Activated naive CD4-positive, alpha-beta T cell treated with Interleukin-2 at 50 U/mL for 16 hours (primary cell): ENCODE measurements at places on chromosomes 16 and 17.

- no peak for DNase-seq
Measured at GRCh38 chr17:4973256-4974114, 5.9 kb upstream of the SPAG7 start.

DNA sequence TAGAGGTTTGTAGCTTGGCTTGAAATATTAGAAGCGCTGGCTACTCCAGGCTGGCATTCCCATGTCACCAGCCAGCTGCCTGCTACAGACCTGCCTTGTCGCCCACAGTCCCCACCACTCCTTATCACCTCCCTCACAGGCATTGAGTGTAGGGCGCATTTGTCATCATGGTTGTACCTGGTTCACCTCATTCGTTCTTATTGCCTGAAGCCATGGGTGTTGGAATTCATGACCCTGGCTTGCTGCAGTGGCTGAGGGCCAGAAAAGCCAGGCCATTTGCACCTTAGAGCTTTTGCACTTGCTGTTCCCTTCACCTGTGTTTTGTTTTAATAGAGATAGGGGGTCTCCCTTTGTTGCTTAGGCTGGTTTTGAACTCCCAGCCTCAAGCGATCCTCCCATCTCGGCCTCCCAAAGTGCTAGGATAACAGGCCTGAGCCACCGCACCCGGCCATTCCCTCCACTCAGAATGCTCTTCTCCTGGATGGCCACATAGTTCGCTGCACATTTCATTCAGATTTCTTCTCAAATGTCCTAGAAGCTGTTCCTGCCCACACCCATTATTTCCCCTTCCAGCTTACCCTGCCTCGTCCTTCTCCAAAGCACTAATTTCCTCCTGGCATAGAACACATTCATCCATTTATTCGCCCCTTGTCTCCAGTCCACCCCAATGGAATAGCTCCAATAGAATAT, 97.6 kb downstream of the C16orf78 start:
- no peak for DNase-seq

- DNase-seq, result no peak
Measured at GRCh38 chr16:83994703-83995102, 26.7 kb downstream of the NECAB2 start.

GRCh38 chr16:88754912-88755744, 29.9 kb downstream of the PIEZO1 start:
- DNase-seq, result no peak

DNA sequence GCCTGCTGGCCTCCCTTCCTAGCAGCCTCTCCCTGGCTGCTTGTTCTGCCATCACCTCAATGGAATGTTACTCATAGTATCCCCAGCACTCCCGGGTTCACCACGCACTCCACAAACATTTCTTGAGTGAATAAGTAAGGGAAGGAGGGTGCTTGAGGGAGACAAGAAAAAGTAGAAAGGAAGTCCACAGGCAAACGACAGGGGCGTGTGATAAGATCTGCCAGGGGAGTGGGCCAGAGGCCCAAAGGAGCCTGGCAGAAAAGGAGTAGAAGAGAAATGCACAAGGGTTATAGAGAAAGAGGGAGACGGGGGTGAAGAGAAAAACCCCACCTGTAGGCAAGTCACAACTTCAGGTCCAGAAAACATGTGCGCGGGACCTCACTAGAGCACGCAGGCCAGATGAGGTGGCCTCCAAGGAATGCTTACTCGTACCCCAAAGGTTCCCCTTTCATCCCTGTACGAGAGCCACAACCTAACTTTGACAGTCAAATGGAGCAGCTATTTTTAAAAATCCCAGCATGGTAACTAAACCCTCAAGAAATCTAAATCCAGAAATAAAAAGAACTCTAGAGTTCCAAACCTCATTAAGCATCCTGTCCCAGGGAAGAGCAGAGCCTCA, 6.6 kb downstream of the ZDHHC7 start:
- DNase-seq, result no peak

- no peak for DNase-seq
Measured at GRCh38 chr17:63490329-63490728, 13.5 kb downstream of the ACE start.

- no peak for DNase-seq
Measured at GRCh38 chr16:987906-988305, 6.3 kb downstream of the SOX8 start.

- DNase-seq, result no peak
Measured at GRCh38 chr16:85731179-85731578, 19.7 kb downstream of the C16orf74 start.

DNA sequence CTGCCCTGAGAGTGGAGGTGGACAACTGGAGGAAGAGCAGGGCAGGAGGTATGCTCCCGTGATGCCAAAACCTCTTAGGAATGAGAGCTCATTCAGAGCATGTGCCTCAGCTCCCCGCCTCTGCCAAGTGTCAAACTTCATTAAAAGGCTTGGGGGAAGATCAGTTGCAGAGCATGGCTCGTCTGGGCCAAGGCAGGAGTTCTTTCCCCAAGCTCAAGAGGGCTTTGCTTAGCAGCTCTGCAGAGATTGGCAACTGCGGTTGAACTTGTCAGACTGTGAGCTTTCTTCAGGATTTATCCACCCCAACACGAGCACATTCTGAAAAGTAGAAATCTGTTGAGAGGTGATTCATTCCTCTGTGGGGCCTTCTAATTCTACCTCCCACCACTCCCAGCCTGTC, 248.1 kb downstream of the HS3ST3A1 start:
- no peak for DNase-seq

- no peak for DNase-seq
Measured at GRCh38 chr16:89915303-89916232, 3.1 kb upstream of the MC1R start.

GRCh38 chr16:58280146-58280845, 14.5 kb downstream of the PRSS54 start:
- DNase-seq, result no peak

DNA sequence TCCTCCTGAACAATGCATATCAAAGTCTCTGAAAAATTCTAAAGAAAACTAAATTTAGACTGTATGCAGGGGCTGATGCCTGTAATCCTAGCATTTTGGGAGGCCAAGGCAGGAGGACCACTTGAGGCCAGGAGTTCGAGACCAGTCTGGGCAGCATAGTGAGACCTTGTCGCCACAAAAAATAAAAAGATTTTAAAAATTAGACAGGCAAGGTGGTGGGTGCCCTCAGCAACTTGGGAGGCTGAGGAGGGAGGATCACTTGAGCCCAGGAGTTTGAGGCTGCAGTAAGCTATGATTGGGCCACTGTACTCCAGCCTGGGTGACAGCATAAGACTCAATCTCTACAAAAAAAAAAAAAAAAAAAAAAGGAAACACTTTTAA, 30.1 kb upstream of the MMD start:
- no peak for DNase-seq

GRCh38 chr16:4407543-4408322, 8.7 kb downstream of the CORO7 start:
- no peak for DNase-seq

DNA sequence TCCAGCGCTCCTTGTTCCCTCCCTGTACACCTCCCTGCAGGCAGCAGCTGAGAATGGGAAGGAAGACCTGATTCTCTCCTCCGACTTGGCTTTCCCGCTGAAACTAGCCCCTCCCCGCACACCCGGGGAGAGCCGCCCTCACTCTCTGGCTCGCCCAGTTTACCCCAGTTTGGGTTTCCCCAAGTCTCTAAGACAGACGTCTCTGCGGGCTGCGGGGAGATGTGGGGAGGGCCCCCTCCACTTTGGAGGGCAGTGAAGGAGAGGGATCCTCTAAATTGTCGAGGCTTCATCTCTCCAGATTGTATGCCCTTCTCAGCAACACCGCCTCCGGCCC, 797 bp downstream of the GRB7 start:
- peak; percentile 53 for DNase-seq

DNA sequence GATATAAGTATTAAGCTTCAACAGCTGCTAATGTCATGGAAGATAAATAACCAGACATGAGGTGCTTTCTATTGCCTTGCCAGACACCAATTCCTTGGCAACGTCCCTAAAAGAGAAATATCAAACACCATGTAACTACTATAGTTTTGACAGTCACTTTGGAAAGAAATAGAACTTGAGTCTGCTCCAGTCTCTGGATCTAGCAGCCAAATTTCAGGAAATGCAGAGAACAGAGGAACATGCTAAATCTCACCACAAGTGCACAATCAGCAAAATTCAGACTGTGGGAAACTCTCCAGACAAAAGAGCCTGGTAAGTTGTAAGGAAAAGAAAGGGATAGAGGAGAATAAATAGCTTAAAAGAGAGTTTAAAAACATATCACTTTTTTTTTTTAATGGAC, 28.4 kb upstream of the TANC2 start:
- no peak for DNase-seq
